Effector CD4-positive, alpha-beta T cell (primary cell): ENCODE measurements at places on chromosomes 16 and 17.

DNA sequence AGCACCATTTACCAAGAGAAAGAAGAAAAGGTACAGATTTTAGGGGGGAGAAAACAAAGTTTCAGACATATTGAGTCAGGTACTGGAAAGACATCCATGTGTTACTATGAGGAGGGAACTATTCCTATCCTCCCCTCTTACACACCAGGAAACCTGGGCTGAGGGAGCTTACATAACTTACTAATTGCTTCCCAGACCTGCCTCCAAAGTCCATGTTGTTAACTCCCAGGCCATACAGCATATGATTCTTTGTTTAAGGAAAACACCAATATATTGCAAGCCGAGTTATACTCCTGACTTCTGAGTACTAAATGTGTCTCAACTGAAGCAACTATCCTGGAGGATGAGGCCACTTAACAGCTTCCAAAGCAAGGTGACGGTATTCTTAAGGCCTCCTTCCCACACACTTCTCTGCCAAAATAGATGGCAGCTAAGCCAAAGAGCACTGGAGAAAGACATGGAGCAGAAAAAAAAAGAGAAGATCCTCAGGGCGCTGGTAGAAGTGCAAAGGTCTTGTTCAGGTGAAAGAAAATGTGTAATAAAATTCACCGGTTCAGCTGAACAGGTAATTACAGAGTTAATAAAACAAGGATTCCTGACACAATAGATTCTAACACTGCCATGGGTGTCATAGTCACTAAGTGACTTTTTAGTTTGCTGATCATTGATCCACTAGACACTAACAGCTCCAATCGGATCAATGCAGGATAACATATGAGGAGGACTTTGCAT, 151.1 kb downstream of the SKAP1 start:
- DNase-seq: no peak

DNA sequence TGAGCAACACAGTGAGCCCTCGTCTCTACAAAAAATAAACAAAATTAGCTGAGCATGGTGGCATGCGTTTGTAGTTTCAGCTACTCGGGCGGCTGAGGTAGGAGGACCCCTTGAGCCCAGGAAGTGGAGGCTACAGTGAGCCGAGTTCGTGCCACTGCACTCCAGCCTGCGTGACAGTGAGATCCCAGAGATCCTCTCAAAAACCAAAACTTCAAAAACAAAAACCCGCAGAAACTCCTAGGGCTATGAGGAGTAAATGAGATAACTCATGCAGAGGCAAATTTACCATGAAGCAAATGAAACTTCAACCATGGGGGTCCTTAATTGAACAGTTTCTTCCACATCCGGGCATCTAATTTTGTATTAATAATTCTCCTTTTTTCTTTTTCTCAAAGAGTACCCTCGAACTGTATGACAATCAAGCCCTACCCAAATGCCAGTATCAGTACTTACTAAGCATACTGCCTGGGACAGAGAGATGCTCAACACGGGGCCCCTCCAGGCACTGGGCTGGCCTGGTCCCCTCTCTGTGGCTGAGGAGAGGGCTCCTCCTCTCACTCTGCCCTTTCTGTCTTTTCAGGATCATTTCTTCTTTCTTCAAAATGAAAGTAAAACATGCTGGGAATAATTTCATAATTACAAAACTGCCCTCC, 789 bp upstream of the PIPOX start:
- DNase-seq: no peak

DNA sequence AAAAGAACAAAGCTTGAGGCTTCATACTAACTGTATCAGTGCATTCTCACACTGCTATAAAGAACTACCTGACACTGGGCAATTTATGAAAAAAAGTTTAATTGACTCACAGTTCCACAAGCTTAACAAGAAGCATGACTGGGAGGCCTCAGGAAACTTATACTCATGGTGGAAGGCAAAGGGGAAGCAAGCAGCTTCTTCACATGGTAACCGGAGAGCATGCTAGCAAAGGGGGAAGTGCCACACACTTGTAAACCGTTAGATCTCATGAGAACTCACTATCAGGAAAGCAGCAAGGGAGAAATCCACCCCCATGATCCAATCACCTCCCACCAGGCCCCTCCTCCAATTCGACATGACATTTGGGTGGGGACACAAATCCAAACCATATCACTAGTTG, 25.3 kb downstream of the CTRB2 start:
- DNase-seq: no peak

DNA sequence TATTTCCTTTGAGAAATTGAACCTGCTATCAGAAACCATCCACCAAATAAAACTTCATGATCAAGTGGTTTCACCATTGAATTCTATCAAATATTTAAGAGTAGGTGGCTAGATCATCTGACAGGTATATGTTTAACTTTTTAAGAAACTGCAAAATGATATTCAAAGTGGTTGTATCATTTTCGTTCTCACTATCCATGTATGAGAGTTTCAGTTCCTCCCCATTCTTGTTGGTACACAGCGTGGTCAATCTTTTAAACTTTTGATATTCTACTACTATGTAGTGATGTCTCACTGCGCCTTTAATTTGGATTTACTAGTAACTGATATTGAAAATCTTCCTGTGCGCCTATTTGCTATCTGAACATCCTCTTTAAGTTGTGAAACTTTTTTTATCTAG, 163.7 kb downstream of the CYB561 start:
- DNase-seq: no peak

- DNase-seq: no peak
Measured at GRCh38 chr17:37024181-37024637, 75.5 kb downstream of the AATF start.

- DNase-seq: no peak
Measured at GRCh38 chr17:73492125-73492820, 152.0 kb downstream of the SDK2 start.

- DNase-seq: no peak
Measured at GRCh38 chr17:81066771-81067315, 31.9 kb downstream of the BAIAP2 start.

GRCh38 chr17:58120195-58120822, 27.9 kb upstream of the OR4D1 start:
- peak; percentile 41 for DNase-seq

DNA sequence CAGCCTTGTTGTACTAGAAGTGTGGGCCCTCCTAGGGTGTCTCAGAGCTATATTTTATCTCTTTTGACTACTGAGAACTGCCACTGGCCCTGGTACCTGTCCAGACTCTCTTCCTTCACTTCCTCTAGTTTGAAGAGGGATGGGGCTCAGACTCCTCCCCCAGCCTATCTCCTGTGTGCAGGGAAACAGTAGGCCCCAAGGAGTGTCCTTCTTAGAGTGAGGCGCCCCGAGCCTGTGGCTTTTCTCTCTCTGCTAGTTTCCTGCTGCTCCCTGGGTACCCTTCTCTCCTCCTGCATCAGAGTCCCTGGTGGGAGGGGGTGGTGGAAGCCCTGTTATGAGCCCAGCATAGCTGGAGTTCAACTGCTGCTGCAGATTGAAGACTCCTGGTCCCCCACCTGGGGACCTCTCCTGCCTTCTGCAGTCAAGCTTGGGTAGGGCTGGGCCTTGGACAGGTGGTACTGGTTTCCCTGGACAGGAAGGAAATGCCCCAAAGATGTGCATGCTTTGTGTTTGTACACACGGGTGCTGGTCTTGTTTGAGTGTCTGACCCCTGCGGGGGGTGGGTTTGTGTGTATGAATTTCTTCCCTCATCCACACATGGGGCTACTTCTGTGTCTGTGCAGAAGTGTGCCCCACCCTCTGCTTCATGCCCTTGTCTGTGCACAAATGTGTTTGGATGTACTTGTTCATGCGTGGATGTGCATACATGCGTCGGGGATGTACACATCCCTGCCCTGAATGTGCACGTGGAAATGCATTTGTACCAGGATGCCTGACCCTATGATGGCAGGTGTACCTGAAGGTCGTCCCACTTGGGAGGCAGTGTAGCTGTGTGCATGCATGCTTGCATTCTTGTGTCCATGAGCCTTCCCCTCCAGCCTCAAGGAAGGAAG, 6.9 kb downstream of the RARA start:
- no peak for DNase-seq

DNA sequence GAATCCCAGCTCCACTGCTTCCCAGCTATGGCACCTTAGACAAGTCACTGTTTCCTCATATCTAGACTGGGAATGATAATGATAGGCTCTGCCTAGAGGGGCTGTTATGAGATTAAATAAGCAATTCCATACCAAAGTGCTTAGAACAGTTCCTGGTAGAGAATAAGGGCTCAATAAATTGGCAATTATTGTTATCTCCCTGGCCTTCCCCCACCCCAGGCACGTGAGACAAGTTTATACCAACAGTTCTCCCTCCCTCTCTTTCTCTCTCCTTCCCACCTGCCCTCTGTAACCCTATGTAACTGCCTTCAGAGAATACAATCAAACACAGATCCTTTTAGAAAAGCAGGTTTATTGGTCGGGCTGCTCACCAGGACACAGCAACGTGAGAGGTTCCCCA, 13.9 kb upstream of the STAT3 start:
- no peak for DNase-seq

GRCh38 chr17:58344047-58344790, 7.8 kb downstream of the SUPT4H1 start:
- peak; percentile 79 for DNase-seq

DNA sequence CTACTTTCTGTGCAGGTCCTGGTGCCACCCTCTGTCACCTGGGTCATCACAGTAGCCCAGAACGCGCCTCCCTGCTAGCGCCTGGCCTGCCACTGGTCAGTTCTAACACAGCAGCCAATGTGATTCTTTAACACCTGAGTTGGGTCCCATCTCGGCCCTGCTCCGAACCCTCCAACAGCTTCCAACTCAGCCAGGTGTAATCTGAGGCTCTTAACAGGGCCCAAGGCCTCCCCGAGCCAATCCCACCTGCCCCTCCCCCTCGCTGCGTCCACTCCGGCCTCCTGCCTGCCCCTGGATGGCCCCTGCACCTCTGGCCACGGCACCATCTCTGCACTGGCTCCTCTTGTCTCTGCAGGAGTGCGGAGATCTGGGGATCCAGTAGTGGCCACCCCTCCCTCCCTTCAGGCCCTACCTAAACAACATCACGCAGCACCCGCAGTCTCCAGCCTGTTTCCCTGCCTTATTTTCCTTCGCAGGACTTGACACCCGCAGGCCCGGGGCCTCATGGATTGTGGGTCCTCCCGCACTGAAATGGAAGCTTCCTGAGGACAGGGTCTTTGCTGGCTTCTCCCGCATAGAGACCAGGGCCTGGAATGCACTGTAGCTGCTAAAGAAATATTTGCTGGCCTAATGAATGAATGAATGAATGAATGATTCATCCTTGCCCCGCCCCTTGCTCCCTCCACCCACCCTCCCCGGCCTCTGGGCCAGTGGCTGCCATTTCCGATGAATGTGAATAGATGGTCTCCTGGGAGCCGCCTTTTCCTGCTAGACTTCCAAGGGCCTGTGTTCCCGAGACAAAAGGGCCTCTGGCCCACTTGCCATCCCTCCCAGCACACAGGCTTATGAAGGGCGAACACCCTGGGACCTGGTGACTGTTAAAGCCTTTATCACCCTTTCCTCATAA, 174.8 kb upstream of the FOXF1 start:
- no peak for DNase-seq

GRCh38 chr16:19291475-19291874, 5.9 kb downstream of the CLEC19A start:
- no peak for DNase-seq

GRCh38 chr17:38476549-38476948, 48.3 kb downstream of the ARHGAP23 start:
- no peak for DNase-seq

DNA sequence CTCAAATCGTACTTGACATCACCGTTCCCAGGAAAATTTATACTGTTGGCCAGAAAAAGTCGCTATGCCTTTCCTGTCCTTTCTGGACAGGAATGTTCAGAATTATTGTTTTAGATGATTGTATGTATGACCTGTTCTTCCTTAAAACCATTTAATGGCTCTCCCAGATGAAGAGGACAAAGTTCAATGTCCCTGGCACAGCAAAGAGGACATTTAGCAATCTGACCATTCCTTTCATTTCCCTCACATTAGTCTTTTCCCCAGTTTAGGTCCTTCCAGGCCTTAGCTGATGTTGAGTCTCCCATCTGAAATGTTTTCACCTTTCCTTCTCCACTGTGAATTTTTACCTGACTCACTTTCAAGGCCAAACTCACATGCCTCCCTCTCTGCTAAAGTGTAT, 938.9 kb downstream of the CDH11 start:
- DNase-seq: no peak

DNA sequence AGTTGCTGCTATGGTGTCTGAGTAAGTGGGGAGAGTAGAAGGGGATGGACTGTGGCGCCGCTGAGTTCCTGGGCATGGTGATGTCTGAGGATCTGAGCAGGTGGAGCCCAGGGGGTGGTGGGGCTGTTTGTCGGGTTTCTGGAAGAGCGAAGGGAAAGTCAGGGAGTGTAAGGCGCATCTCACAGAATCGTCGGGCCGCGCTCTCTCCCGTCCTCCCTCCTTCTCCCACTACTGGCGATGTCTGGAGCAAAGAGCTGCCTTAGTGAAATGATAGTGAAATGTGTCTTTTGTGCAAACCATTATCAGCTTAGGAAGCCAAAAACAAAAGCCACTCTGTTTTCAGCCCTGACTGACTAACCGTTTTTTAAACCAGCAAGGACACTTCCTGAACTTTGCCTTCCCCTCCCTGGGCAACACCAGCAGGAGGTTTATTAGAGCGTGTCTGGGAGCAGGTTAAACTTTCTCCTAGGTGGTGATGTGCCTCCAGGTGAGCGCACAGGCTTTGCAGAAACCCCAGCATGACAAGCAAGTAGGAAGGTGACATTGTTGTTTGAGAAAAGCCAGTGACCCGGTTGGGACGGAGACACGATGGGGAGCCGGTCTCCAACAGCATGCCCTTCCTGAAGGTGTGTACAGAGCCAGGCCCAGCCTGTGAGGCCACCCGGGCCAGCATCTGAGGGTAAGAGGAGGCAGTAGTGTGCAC, 49.1 kb downstream of the RAB11FIP3 start:
- no peak for DNase-seq

GRCh38 chr16:59289151-59289550, 555.0 kb upstream of the GOT2 start:
- no peak for DNase-seq

DNA sequence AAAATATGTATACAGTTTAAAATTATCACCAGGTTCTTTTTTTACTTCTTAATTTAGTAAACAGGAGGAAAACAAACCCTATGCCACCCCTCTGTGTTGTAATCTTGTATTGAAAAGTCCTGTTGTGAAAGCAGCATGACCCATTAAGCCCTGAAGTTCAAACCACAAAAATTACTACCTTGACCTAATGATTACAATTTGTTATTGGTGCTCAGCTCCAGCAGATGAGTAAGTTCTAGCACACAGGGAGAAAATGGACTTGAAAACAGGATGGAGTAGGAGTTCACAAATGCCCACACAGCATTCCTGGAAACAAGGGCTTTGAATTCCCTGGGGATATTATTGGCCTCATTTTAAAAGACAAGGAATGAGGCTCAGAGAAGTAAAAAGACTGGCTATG, 505.8 kb upstream of the ERCC4 start:
- DNase-seq: no peak

DNA sequence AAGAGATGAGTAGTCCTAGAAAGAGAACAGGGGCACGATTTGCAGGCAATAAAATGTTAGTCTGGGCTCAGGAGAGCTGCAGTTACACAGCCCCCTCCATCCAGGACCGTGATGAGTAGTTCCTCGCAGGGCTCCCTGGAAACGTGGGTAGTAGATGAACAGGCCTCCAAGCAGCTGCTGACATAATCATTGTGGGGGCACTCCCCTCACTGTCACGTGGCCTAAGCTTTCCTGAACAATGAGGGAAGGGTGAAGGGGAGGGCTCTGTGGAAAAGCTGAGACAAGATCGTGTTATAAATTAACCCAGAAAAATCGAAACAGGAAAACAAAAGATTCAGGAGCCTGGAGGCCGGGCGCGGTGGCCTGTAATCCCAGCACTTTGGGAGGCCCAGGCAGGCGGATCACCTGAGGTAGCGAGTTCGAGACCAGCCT, 1.3 kb upstream of the PER1 start:
- peak; percentile 30 for DNase-seq

GRCh38 chr16:5861241-5861640, 763.6 kb upstream of the EEF2KMT start:
- no peak for DNase-seq
